GM20000 (cell line): ENCODE measurements at places on chromosomes 12 and 14.

GRCh38 chr12:109209082-109209481 lies 92.7 kb downstream of the ACACB start:
- no peak for DNase-seq

DNA sequence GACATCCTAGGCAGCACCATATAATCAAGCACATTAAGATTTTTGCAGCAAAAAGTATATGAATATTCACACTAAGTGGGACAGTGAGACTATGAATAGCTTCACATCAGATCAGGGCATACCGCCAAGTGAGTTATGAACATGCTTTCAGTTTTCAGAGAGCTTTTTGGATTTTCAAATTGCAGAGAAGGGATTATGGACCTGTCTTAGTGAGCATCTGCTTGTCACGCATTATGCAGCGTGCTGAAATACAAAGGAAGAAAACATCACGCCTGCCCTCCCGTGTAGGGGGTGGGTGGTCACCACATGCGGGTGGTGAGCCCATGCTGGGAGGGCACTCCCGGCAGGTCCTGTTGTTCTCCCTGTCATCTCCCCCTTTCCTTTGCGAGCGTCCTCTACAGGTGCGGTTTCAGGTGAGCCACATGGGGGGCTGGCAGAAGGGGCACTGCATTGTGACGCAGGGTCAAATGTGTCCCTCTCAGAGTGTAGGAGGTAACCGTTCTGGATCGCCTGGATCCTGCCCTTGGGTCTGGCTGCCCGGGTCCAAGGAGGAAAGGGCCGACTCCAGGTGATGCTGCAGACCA lies 42.6 kb downstream of the TRAF3 start:
- no peak for DNase-seq

GRCh38 chr14:103930051-103930604 lies 1.9 kb downstream of the TDRD9 start:
- DNase-seq: no peak

DNA sequence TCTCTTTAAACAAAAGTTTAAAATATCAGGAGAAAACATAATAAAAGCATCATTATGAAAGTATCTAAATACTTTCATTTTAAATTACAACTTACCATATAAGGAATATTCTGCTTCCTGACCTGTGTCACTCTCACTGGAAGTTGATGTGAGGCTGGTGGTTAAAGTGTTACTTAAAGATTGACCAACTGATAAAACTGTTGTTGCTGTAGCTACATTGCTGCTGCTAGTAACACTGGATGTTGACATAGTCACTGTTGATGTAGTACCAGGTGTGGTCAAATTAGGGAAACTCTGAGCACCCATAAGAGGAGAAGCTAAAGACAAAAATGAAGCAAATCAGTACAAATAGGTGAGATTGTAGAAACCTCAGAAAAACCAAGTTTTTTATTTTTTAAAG lies 79.9 kb downstream of the HECTD1 start:
- DNase-seq: peak; percentile 45

GRCh38 chr14:75875958-75876357 lies 105.8 kb downstream of the TGFB3 start:
- peak; percentile 69 for DNase-seq

GRCh38 chr14:26598672-26599131 lies 869 bp upstream of the NOVA1 start:
- no peak for DNase-seq

DNA sequence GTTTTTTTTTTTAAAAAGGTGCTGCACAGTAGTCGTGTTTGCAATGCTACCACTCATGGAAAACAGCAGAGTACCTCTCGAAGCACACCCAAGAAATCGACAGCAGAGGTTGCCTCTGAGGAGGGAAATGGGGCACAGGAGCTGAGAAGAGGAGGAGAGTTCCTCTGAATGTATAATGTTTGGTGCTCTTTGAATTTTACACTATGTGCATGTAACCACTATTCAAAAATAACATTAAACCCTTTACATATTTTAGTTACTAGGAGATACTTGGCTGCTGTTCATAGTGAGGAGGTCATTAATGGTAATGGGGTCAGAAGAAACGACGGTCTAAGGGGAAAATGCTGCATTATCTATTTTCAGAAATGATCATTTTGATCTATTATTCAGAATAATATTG lies 129.4 kb upstream of the CLEC14A start:
- DNase-seq: no peak

DNA sequence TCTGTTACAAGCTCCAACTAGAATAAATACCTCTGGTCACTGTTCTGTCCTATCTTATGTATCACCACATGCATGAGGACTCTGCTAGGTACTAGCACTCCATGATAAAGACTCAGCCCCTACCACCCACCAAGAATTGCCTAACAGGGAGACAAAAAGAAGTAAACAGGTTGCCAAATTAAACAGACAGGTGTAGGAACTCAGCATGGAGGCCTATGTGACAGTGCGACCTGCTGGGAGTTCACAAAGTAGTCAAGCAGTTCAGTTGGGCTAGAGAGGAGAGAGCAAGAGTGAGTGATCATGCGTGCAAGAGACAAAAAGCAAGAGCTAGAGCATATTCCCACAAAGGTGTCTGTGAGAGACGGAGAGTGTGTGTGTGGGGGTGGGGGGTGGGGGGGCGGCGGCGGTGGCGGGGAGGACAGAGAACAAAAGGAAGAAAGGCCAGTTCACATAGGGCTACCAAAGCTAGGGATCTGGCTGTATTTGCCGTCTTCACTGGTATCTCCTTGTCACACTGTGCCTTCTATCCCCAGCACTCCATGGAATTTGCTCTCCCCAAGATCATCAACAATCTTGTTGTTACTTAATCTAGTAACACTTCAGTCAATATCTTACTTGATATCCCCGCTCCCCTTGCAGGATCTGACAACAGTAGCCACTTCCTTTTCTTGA lies 81.2 kb downstream of the SPPL3 start:
- DNase-seq: no peak

- no peak for DNase-seq
Measured at GRCh38 chr14:89315493-89316470, 101.3 kb downstream of the FOXN3 start.

DNA sequence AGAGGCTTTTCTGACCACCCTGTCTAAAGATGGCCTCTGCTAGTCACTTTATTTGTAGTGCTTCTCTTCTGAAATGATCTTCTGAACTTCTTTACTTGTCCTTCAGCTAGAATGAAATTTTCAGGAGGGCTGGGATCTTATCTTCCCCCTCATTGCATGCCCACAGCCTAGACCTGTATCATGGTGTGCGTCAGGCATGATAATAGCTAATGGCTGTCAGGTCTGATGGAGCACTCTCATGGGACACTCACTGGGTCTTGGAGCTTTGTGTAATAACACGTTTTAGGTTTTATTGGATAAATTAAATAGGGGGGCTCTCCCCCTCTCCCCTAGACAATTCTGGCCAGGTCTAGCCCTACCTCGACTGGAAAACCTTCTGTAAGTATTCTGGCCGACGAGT lies 97.1 kb upstream of the NRXN3 start:
- DNase-seq: no peak

DNA sequence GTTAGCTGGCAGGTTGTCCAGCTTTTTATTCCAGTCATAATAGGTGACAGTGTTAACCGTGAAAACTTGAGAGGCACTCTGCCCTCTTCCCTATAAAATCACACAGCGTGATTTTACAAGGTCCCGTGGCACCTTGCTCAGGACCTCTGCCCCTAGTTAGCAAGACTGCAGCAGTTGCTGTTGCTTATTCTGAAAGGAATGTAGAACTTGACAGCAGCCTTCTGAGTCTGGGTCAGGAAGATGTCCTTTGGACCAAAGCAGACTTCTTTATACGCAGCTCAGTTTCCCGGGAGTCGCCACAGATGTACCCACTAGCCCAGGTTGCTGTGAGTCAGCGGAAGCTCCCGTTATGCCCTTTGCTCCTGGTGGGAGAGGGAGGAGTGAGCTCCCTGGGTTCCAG lies 13.2 kb downstream of the PRKAB1 start:
- DNase-seq: no peak

DNA sequence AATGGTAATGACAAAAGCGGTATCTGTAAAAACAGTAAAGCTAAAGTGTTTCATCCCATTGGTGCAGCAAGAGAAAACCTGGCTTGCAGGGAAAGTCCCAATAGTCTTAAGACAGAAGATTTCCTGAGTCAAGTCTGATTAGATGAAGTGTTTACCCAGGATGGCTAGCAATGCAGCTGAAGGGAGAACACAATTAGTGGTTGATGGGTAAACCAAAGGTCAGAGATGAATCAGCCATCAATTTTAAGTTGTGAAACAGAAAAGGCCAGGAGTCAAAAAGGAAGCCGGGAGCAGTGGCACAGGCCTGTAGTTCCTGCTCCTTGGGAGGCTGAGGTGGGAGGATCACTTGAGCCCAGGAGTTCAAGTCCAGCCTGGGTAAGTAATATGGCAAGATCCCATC lies 52.6 kb downstream of the SEC23A start:
- DNase-seq: peak; percentile 10

DNA sequence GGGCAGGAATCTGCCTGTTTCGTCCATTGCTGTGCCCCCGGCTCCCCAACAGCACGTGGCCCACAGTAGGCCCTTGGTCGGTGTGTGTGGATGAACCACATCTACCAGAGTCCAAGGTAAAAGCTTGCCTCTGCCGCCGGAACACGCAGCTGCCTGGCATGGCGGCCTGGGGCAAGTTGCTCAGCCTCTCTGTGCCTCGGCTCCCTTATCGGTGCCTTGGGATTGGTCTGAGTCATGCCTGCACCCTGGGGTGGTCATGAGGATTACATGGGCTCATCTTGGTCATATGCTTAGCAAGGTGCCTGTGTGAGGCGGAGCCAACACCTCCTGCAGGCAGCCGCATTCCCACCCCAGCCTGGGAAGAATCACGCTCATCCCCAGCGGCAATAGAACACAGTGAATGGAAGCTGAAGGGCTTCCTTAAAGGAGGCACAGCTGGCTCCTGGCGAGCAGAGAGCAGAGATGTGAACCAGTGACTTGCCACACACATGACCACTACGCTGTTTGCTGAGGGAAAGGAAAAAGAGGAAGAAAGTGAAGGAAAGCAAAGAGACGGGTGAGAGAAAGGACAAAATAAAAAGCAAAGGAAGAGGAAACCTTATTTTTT lies 5.5 kb upstream of the SCARB1 start:
- no peak for DNase-seq

- DNase-seq: no peak
Measured at GRCh38 chr14:101114726-101115515, 211.4 kb upstream of the RTL1 start.

DNA sequence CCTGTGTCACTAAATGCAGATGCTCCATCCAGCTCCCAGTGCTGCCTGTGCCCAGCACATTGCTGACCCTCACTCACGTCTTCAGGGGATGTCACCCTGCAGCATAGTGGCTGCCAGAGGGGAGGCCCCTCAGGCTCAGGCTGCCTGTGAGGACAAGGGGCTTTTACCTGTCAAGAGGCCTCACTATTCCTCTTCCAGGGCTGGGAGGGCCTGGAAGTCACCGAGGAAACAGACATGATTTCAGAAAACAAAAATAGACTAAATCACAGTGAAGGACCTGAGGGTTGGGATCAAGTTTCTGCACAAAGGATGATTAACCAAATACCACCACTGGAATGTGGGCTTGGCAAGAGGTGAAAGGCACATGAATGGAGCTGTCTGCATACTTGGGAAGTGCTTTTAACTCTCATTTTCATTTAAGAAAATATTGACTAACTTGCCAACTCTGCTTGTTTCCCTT lies 1202.3 kb downstream of the BCL11B start:
- DNase-seq: no peak

DNA sequence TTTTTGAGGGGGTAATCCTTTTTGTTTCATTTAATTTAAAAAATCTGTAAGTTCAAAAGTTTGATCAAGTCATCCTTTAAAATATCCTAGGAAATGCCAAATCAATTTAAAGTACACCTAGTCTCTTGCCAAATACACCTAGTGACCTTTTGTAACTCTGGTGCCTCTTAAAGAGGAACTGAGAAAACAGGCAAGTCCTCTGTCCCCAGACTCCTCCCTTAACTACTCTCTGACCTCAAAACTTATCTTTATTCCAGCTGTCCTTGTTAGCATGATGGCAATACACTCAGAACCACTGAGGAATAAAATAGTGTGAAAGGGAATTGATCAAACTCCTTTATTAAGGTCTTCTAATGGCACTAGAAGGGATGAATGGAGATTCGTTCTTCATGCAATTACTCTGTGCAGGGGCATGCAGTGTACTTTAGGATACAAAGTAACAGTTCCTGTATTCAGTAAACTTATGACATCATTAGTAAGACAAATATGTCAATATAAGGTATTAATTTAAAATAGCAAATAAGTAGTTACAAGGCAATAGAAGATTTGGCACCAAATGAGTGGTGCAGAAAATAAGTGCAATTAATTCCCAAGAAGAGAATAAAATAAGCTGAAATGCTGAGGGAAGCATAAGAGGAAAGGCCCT lies 3.3 kb downstream of the FAR2 start:
- DNase-seq: peak; percentile 80

- no peak for DNase-seq
Measured at GRCh38 chr12:52906191-52906601, 1.3 kb upstream of the KRT8 start.

DNA sequence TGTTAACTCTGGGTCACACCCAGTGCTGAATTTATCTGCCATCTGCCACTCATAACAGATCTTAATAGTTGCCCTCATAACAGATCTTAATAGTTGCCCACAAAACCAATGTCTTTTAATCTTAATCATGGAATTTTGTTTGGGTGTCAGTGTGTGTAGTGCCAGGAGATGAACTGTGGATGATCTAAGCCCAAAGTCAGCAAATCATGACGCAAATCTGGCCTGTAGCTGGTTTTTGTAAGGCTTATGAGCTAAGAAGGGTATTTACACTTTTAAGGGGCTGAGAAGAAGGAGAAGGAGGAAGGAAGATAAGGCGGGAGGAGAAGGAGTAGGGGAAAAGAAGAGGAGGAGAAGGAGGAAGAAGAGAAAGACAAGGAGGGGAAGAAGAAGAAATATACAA lies 10.0 kb upstream of the IL26 start:
- DNase-seq: no peak

GRCh38 chr14:60970146-60970545 lies 10.7 kb downstream of the TRMT5 start:
- no peak for DNase-seq

- no peak for DNase-seq
Measured at GRCh38 chr14:77921818-77922217, 121.9 kb downstream of the ADCK1 start.

DNA sequence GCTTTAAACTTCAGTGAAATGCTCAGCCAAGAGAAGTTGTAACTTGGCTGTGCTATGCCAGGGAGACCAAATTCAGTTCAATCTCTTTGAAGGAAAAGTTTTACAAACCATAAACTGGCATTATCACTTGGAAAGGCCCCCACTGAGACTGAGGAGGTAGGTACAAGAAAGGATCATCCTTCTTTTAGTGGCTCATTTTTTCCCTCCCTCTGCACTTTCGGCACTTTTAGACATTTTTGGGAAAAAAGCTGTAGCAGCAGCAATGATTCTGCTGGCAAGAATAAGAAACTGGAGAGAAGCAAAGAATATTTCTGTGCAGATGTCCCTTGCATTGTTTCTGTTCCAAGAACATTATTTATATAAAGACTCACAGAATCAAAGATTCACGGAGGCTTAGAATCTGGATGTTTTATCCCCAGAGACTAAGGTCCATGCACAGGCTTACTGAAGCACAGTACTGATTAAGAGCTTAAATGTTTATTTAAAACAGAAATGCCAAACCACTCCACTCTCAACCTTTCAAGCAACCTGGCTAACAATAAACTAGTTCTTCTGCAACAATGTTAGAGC lies 12.3 kb downstream of the ZC2HC1C start:
- no peak for DNase-seq
